Placental epithelial cell (primary cell): ENCODE measurements at places on chromosomes 2 and 18. TPM values are rescaled to one million over a fixed set of nuclear protein-coding genes. Genes with fewer than 3 reads are reported as not detected.

The ANTXR1 gene
- 21.9 and 22.8 TPM in 2 replicates for total RNA-seq

The VWC2L gene
- under 0.01 TPM in 1 of 2 replicates, not detected in the other for total RNA-seq

The CHST10 gene
- total RNA-seq, result 9.0 and 9.1 TPM in 2 replicates

The SLC9A4 gene
- total RNA-seq, result 0.22 and 0.79 TPM in 2 replicates

The ATRAID gene
- 197 and 201 TPM in 2 replicates for total RNA-seq

The VWA3B gene
- 0.11 and 0.79 TPM in 2 replicates for total RNA-seq

The IL1RL1 gene
- total RNA-seq, result not detected in 2 replicates

The ABCB11 gene
- under 0.01 TPM in 1 of 2 replicates, not detected in the other for total RNA-seq

The IL1F10 gene
- total RNA-seq, result 0.43 TPM in 1 of 2 replicates, not detected in the other

The ELAC1 gene
- total RNA-seq, result 8.6 TPM in 2 replicates

The TRIP12 gene
- 195 and 223 TPM in 2 replicates for total RNA-seq

The DNAJC5G gene
- not detected in 2 replicates for total RNA-seq

The ALPP gene
- 3.9 and 19.2 TPM in 2 replicates for total RNA-seq

The POTEE gene
- total RNA-seq, result not detected in 2 replicates

The XDH gene
- total RNA-seq, result 0.11 TPM in 1 of 2 replicates, not detected in the other

The STON1 gene
- total RNA-seq, result 6.0 and 8.6 TPM in 2 replicates

The KCNK3 gene
- total RNA-seq, result not detected in 2 replicates

The VAMP5 gene
- total RNA-seq, result 2.0 and 10.2 TPM in 2 replicates

The YWHAQ gene
- 614 and 713 TPM in 2 replicates for total RNA-seq

The OTOS gene
- not detected in 2 replicates for total RNA-seq

The SLC5A6 gene
- 174 and 243 TPM in 2 replicates for total RNA-seq

The ANKRD30BL gene
- not detected in 2 replicates for total RNA-seq

The KANSL1L gene
- 14.4 and 28.3 TPM in 2 replicates for total RNA-seq

The GKN1 gene
- not detected in 2 replicates for total RNA-seq

The HTR2B gene
- total RNA-seq, result under 0.01 TPM in 1 of 2 replicates, not detected in the other

The CERKL gene
- 0.33 TPM in 1 of 2 replicates, not detected in the other for total RNA-seq

The DNER gene
- 7.9 and 11.9 TPM in 2 replicates for total RNA-seq

The PRKAG3 gene
- total RNA-seq, result not detected in 2 replicates

The CRACDL gene
- total RNA-seq, result 0.65 and 0.79 TPM in 2 replicates

The AQP12A gene
- total RNA-seq, result not detected in 2 replicates

The MARCHF4 gene
- 0.39 and 8.0 TPM in 2 replicates for total RNA-seq

The C2orf15 gene
- 0.22 and 0.79 TPM in 2 replicates for total RNA-seq

The PLEKHH2 gene
- total RNA-seq, result 1.2 and 1.8 TPM in 2 replicates

The RTKN gene
- 76.2 and 119 TPM in 2 replicates for total RNA-seq

The SCYGR4 gene
- not detected in 2 replicates for total RNA-seq

The TMEM247 gene
- total RNA-seq, result not detected in 2 replicates
